ENCODE measurements at places on chromosomes 12 and 14.

DNA sequence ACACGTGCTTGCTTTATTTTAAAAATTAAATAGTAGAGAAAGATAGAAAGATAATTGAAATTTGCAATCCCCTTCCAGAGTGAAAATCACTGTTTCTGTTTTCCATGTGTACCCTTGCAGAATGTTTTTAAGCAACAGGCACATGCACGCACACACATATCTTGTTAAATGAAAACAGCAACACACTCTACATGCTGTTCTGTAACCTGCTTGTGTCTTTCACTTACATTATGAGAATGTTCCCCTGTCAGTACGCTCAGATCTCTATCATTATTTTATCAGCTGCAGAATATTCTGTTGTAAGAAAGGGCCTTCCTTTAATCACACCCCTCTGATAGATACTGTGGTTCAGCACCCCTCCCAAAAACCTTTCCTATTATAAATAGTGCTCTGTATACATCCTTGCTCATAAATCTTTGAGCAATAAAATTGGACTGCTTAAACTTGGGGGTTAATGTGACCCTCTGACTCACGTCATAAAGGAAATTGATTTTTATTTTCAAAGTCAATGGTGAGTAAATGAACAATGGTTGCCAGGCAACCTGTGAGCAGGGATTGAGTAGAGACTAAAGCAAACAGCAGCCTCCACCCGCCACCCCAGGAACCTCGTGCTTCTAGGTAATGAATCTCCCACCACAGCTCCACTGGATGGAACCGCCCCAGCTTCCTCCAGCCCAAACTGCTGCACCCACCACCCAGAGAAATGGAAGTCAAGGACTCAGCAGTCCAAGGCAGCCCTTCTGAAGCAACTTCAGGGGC is 31.9 kb upstream of the CHGA start:
- DNase-seq, result no peak

DNA sequence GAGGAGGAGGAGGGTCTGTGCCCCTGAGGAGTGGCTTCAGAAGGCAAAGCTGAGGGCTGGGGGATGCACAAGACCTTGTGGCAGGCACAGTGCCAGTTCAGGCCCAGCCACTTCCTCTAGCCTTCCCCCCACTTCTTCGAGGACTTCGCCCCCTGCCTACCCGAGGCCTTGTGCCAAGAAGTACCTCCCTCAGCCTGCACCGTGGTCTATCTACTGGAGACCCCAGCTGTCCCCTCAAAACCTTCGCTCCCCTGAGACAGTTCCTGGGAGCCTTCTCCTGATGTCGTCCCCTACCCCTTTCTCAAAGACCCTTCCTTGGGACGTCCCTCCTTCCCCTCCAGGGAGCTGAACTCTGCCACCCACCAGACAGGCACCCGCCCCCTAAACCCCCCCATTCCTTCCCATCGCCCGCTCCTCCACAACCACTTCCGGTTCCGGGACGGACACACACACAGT is 604 bp downstream of the ZNF384 start:
- peak; percentile 30 for DNase-seq

DNA sequence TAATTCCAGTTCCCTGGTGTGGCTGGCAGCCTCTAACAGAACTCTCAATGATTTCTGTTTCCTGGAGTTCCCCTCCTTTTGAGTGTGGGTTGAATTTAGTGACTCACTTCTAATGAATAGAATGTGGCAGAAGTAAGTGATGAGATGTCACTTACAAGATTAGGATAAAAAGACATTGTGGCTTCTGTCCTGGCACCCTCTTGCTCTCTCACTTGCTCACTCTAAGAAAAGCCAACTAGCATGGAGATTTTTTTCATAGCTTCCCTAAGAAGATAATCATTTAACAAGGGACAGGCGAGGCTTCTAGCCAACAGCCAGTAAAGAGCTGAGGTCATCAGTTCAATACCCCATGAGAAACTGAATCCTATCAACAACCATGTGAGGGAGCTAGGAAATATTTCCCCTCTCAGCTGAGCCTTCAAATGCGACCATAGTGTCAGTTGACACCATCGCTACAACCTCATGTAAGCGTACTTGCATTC is 156.7 kb downstream of the TMTC3 start:
- DNase-seq, result peak; percentile 19

- DNase-seq, result no peak
Measured at GRCh38 chr14:102279282-102279681, 25.7 kb downstream of the MOK start.

DNA sequence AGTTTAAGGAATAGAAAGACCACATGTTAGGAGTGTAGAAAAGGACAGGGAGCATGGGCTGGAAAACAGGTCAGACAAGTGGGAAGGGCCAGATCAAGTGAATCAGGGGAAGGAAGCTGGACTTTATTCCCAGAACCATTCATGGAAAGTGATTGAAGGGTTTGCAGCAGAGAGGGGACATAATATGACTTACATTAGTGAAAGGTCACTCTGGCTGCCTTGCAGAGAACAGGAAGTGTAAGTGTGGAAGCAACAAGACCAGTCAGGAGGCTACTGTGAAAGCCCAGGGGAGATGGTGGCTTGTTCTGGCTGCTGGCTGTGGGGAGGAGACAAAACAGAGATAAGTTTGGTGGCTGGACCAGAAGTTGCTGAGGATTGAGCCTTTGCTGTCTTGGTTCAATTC is 69.1 kb downstream of the VCPKMT start:
- peak; percentile 88 for DNase-seq

DNA sequence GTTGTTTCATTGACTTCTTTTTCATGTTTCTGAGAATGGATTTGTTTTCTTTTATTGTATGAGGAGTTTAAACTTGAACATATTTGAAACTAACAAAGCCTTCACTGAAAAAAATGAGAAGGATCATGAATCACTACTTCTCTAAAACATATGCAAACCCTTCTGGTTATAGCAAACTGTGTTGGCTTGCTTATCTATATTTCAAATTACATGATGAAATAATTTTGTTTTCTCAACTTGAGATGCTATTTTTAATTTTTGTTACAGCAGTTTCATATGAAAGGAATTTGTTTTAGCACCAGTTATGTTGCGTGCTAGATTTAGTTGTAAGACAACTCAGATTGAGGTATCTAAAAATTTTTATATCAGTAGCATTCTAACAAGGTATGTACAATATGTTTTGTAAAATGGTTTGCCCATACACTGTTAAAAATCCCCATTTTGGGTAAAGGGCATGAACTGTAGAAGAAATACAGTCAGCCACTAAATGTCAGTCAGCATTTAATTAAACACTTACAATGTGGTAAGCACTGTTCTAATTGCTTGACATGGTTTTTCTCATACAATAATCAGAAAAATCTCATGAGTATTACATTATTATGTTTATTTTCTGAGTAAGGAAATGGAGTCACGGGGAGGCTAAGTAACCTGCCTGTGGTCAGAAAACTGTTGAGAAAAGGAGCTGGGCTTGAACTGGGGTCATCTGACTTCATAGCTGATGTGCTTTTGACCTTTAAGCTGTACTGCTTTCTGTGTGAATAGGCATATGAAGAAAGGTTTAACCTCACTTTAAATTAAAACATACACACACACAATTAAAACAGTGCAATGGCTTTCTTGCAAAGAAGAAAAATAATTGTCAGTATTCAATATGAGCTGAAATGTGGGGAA is 105.7 kb downstream of the PLEKHA5 start:
- DNase-seq, result peak; percentile 77

DNA sequence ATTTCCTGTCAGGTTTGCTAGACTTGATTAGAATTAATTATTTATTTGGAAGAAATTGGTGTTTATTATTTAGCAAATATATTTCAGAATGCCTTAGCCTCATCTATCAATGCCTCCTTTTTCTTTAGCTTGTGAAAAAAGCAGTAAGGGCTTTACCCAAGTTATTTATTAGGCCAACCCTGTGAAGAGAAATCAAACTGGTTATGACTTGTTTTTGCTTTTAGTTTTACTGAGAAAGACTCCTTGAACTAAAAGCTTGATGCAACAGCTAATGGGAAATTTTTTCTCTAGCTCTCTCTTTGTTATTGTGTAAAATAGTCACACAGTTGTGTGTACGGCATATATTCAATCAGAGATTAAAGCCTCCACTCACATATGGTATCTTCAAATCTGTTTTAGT is 306.8 kb downstream of the DIO2 start:
- no peak for DNase-seq
